ENCODE measurements at places on chromosomes 11 and 22. TPM values are rescaled to one million over a fixed set of nuclear protein-coding genes. Genes with fewer than 3 reads are reported as not detected.

GRCh38 chr11:87431392-87431791, 393.7 kb downstream of the TMEM135 start:
- no peak for DNase-seq

DNA sequence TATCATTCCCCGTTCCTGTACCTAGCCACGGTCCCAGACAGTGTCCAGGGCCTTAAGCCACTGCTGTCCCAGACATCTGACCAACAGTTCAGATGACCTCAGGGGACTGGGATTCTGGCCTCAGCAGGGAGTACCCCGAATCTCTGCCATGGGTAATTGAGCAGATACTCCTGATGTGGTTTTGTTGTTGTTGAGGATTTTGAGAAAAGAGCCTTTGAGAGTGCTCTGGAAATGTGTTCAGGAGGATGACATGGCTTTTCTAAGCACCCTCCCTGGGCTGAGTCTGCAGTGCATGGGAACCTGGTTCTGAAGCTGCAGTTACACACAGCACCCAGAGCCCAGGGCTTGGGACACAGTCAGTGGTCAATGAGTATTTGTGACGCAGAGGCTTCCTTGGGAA, 30.4 kb downstream of the ADAMTS15 start:
- DNase-seq, result no peak

DNA sequence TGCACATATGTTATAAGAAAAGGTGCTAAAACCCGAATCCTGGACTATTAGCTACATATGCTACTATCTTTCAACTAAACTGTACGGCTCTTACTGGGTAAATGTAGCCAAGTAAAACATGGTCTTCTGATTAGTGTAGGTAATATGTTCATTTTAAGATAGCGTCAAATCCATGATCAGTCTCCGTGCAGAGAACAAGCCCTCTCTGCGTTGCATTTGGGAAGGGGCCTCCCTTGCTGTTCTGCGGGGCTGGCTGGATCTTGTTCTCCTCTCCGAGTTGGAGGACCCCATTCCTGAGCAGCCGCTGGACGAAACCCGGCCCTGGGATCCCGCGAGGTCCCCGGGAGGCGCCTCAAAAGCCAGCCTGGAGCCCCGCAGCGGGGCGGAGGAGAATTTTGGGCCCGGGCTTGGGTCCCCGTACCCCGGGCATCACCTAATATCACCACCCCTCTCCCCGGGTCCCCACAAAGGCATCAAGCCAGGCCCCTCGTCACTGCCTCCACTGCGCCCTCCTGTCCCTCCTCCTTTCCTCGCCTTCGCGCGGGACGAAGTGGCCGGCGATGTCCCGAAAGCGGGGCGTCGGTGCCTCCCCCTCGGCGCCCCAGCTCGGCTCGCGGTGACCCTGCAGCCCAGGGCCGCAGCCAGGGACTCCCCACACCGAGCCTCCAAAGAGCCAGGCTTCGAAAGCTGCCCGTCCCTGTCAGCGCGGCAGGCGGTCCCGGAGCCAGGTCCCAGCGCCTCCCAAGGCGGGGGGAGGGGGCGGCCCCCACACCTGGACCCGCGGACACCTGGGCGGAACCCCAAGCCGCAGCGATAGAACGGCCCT, 54.5 kb upstream of the FBXO3 start:
- DNase-seq, result no peak

- DNase-seq, result peak; percentile 84
Observed at GRCh38 chr11:68038718-68039525, at the start of gene TCIRG1. Gene TCIRG1, plus strand, starts transcription at chr11:68039025. Its CDS starts 2,247 bp downstream, at chr11:68041272.

- DNase-seq, result no peak
Observed at GRCh38 chr22:36073476-36073875, 44.9 kb upstream of the RBFOX2 start.

The PAX6 gene
- total RNA-seq, result 2.0 TPM

The CFAP300 gene
- 0.57 TPM for total RNA-seq

The LRFN4 gene
- total RNA-seq, result 77.1 TPM

Measured in HT1080 (cell line).